ENCODE measurements at places on chromosomes 7 and 10.

DNA sequence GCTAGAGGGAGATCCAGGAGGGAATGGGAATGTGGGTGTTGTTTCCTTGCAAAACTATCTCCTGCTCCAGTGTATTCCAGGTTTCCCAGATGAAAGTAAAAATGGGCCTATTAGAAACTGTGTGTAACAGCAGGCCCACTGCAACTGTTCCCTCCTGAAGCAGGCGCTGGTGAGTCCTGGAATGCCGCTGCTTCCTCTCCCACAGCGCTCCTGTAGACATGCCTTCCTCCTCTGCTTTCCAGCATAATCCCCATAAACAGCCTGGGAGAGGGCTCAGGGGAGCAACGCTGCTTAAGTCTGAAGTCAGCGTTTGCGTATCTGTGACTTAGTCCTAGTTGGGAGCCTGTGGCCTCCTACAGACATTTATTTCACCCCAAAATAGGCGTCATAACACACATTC is 551.0 kb upstream of the FOXK1 start:
- no peak for DNase-seq

DNA sequence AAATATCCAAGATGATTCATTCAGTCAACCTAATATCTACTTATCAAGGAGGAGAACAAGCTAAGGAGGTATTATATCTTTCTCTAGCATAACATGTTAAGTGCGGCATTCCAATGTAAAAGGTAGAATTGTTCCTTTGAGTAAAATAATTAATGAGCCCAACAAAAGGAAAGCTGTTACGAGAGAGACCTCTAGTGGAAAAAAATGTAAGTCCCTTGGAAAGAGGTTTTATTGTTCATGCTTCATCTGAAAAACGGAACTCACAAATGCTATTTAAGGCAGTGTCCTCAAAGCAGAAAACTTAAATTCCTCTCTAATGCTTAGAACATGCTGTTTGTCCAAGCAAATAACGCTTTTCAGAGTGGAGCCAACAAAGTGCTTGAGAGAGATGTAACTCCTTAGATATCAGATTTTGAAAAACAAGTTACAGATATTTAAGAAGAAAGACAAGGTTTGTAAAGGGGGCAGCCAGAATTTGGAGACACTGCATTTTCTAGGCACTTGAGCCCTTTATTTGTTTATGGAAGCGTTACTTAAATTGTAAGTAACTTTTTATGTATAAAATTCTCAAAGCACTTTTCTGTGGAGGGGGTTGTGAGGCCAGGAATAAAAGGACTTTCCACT is 119.9 kb downstream of the TFEC start:
- no peak for DNase-seq

GRCh38 chr7:27128776-27129728 is 1.5 kb downstream of the HOXA4 start:
- no peak for DNase-seq

DNA sequence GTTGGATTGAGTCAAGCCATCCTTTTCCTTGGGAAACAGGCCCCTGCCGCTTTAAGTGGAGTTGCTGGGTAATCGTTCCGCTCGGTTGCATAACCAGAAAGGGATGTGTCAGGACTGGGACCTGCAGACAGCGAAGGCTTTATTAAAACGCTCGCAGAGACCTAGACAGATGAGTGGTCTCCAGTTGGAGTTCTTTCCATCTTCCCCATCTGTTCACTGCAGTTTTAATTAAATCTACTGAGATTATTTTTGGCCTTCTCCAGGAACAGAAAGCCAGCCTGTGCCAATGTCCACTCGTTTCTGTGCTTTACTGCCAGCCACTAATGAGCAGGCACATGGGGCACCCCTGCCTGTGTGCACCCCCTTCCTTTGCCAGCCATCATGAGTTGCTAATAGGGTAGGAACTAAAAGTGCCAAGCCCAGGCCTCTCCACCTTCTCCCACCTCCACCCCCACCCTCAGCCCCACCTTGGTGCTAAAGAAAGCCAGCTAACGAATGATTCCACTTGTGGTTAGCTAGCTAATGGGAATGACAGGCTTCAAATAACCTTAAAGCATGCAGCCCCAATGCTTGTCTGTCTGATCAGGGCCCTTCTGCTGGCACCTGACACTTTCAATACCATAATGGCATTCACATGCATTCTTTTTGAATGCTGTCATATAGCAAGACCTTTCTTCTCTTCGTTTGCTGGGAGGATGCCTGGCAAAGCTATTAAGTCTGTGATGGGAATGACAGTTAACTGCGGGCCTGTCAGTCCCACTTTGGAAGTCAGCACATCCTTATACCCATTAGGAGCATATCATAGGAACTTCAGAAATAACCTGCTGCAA is 556.8 kb upstream of the GALNT17 start:
- DNase-seq: no peak

- no peak for DNase-seq
These were observed 72.5 kb downstream of the SEMA3D start for GRCh38 chr7:85114342-85114741.

DNA sequence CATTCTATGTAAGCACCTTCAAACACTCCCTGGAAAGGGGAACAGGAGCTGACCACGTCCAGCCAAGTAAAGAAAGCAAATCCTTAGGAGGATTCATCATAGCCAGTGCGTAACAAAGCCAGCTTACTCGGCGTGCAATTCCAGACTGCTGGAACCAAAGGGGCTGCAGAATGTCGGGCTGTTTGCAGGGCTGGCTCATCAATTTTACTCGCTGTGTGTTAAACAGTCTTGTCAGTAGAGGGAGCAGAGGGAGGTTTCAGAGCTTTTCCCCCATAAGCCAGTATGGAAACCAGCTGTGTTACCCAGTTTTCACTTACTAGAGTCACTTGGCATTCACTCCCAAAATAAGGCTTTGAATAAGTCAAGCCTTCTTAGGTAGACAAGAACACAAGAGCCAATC is 127.1 kb downstream of the KMT2E start:
- DNase-seq: no peak

- DNase-seq: no peak
These were observed 226.2 kb downstream of the PTPRN2 start for GRCh38 chr7:158361326-158361946.

DNA sequence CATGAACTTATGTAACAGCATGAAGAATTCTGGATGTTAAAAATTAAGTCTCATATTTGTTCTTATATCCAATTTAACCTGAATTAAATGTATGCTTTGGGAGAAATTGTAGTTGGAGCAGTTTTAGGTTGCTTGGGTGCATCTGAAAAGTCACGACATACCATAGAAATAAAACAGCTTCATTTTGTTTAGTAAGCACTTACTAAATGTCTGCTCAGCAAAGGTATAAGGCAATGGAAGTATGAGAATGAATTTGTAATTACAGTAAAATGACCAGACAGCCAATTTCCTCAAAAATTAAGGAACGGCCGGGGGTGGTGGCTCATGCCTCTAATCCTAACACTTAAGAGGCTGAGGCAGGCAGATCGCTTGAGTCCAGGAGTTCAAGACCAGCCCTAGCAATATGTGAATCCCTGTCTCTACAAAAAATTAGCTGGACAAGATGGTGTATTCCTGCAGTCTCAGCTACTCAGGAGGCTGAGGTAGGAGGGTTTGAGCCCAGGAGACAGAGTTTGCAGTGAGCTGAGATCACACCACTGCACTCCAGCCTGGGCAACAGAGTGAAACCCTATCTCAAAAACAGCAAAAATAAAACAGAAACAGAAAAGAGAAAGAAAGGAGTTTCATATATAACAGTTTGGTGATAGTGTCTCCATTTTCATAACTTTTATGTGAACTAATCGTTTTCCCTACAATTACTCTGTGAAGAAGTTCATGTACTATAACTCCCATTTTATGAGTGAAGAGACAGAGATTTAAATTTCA is 47.2 kb upstream of the KLF6 start:
- DNase-seq: no peak
